ENCODE measurements at places on chromosomes 5 and 9.

DNA sequence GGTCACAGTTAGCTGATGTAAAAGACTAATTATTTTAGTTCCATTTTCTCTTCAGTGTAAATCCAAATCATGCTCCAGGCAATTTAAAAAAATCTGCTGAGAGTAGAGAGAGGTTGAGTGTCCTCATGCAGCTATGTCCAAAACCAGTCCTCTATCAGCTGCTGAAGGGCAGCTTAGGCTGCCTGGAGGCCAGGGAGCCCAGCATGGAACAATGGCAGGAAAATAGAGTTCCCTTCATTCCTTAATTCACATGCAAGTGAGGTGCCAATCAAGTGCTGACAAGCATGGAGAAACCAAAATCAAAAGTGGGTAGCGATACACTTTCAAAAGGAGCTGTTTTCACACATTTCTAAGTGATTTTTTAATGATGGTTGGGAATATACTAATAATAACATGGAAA, 78.3 kb upstream of the POU5F2 start:
- no peak for DNase-seq

DNA sequence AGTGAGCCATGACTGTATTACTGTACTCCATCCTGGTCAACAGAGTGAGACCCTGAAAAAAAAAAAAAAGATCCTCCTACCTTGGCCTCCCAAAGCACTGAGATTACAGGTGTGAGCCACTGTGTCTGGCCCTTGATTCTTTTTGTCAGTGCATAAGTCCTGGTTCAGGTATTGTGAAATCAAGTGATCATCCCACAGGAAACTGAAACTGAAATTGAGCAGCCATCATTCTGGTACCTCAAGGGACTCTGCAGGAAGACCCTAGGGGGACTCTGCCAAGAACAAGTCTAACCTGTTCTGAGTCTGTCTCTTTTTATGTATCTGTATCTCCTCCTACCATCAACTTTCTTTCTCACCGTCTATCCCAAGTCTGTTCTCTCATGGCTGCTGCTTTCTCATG, 1.9 kb upstream of the DCAF10 start:
- peak; percentile 28 for DNase-seq

DNA sequence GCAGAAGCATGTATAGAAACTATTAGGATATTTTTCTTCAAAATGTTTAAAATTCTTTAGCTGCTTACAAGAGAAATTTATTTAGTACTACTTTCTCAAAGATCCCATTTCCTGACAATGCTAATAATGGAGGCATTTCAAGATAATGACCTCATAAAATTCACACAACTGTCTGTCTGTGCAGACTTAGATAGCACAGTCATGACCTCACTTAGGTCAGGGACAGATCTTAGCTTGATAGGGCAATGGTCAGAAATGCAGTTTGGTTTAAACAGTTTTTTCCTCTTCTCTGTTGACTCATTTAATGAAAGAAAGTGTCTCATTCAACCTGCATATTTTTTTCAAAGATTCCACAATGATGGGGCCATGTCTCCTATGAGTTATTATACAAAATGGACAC, 128.4 kb downstream of the GRIA1 start:
- no peak for DNase-seq

- no peak for DNase-seq
These were observed 25.0 kb downstream of the FBXW2 start for GRCh38 chr9:120768247-120768646.

DNA sequence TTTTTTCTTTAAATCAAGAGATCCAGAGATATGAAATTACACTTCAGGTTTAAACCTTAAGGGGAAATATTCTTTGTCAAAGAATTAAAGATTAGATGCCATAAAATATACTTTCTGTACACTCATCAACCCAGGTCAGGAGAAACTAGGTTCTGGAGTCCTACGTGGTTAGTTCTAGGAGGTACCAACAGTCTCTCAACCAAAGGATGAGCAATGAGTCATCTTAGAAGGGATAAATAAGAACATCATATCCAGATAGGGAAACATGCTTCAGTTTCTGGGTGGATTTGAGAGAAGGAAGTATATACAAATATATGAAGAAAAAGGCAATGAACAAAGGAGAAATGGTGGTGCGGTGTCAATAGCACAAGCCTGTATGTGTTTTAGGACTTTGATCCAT, 98.2 kb downstream of the CSNK1G3 start:
- DNase-seq: no peak

- DNase-seq: no peak
These were observed 40.3 kb downstream of the JAK2 start for GRCh38 chr9:5025416-5025815.

DNA sequence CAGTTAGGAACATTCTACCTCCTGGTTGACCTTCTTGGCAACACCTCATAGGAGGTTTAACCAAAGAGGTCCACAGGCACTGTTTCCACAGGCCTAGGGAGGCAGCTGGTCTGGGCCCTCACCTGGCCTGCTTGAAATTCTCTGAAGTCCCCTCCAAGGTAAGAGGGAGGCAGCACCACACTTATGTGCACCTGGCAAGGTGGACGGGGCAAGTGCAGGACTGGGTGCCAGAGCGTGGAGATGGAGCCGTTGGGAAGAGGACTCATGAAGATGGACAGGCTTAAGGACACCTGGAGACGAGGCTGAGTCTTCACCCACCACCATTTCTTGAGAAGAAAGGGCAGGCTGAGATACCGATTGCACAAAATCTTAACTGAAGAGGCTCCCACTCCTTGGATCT, 6.6 kb upstream of the BARHL1 start:
- DNase-seq: no peak

- DNase-seq: no peak
These were observed 28.8 kb downstream of the TNIP1 start for GRCh38 chr5:151051931-151052608.

Measured in GM13976 (cell line).